NCI-H1048 (cell line): ENCODE measurements at places on chromosomes 6 and 20.

DNA sequence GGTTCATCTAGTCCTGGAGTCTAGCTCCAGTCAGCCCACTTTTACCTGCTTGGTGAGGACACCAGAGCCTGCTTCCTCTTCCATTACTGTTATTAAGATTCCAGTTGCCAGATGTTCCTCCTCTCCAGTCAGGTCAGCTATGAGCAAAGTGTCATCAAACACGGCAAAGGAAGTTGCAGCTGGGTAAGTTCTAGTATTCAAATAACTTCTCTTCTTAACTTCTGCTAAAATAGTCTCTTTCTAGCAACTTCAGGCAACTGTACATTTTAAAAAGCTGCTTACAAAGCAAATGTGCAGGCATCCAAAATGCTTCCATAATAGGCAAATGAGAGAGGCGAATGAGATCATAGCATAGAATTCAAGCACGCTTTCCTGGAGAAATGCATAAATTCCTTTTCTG lies 18.4 kb upstream of the MRPS18A start:
- no peak for DNase-seq

DNA sequence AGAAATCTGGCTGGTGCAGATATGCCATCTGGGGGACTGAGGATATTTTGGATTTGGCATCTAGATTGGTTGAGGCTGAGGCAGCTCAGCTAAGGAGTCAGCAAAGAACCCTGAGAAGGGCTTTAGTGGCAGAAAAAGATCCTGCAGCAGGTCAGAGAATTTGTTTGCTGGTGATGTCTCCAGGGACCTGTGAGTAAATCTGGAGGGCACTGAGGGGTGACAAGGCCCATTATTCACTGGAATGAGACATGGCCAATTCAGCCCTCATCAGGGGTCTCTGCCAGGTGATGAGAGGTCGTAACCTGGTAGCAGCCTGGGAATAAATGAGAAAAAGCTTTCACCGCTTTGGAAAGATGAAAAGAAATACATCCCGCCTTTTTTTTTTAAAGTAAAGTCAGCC lies 118.3 kb upstream of the FBXL4 start:
- DNase-seq, result no peak

DNA sequence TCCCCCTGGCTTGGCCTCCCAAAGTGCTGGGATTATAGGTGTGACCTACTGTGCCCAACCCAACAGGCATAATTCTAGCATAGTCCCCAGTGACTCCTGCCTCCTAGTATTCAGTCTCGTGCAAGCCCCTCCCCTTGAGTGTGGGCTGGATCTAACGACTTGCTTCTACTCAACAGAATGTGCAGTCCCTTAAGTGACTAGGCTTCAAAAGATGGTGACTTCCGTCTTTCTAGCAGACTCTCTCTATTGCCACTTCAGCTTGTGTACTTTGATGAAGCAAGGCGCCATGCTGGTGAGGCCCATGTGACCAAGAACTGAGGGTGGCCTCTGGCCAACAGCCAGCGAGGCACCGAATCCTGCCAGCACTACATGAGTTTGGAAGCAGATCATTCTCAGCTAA lies 109.6 kb upstream of the TRAF3IP2 start:
- DNase-seq, result no peak

DNA sequence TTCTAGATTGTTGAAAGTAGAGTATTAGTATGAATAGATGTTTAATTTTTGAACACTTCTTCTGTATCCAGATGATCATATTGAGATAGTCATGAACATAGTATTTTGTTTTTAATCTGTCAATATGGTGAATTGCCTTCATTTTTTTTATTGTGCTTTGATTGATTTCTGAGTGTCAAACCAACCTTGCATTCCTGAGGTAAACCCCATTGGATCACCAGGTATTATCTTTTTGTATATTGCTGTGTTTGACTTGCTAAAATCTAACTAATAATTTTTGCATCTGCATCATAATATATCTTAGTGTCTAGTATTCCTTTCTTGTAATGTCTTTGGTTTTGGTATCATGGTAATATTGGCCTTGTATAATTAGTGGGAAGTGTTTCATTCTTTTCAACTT lies 25.5 kb downstream of the SERPINB1 start:
- no peak for DNase-seq

DNA sequence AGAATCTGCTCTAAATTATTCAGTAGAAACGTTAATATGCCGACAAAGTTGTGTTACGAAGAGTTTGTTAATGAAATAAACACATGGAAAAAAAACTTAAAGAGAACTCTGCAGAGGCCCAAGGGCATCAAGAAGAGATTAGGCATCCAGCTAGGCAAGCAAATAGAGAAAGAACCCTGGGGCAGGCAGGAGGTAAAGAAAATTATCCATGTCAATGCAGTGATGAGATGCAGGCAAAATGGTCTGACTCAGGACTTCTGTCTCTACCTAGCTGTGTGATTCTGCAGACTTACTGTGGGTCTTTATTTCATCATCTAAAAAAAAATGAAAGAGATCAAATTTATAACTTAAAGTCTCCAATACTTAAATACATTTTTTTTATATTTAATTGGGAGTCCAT lies 448.0 kb downstream of the HAO1 start:
- no peak for DNase-seq

DNA sequence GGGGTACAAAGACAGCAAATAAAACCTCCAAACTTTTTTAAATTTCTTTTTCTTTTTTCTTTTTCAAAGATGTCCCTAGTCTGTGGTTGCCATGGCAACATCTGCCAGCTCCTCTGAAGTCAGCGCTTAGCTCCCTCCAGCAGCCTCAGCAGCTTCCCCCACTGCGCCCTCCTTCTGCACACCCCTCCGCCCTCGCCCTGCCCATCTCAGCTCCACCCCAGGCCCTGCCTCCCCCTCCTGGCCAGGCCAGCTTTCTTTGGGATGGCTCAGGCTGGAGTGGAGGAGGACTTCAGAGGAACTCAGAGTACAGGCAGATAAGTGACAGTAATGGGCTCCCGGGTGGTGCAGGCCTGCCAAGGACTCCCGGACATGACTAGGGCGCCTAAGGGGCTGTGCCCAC lies 104.6 kb downstream of the LRFN2 start:
- DNase-seq, result no peak
